A549 treated with AZD2906 at 1 μM for 4 hours (cell line): ENCODE measurements at places on chromosomes 2 and 18. TPM values are rescaled to one million over a fixed set of nuclear protein-coding genes. Genes with fewer than 3 reads are reported as not detected.

The TEX51 gene
- total RNA-seq, result not detected in 5 replicates

The ACADL gene
- total RNA-seq, result 0.03 to 0.09 TPM (median 0.07 TPM) in 4 of 5 replicates, not detected in the other

The PARD6G gene
- 1.4 to 3.5 TPM (median 3.4 TPM) in 5 replicates for total RNA-seq

The SPC25 gene
- total RNA-seq, result 15.2 to 19.4 TPM (median 18.3 TPM) in 5 replicates

The MC5R gene
- total RNA-seq, result 0.03 to 0.06 TPM (median 0.05 TPM) in 3 of 5 replicates, not detected in the others

The IL1R2 gene
- total RNA-seq, result 0.53 to 1.5 TPM (median 1.2 TPM) in 5 replicates

The GORASP2 gene
- total RNA-seq, result 82.2 to 120 TPM (median 87.7 TPM) in 5 replicates

The LINC00305 gene
- total RNA-seq, result not detected in 5 replicates

The HOXD1 gene
- 0.08 to 0.27 TPM (median 0.26 TPM) in 5 replicates for total RNA-seq

The KCNG2 gene
- total RNA-seq, result 0.06 TPM in 2 of 5 replicates, not detected in the others

The SLC4A3 gene
- 2.0 to 3.8 TPM (median 2.9 TPM) in 5 replicates for total RNA-seq

The HS6ST1 gene
- 11.1 to 13.8 TPM (median 12.4 TPM) in 5 replicates for total RNA-seq

The UGGT1 gene
- 16.4 to 22.1 TPM (median 18.1 TPM) in 5 replicates for total RNA-seq

The OTOF gene
- 0.11 to 0.26 TPM (median 0.13 TPM) in 5 replicates for total RNA-seq

The LPIN1 gene
- total RNA-seq, result 9.6 to 10.7 TPM (median 9.8 TPM) in 5 replicates

The ICOS gene
- total RNA-seq, result not detected in 5 replicates

The C2orf78 gene
- total RNA-seq, result not detected in 5 replicates

The CNDP1 gene
- total RNA-seq, result 0.08 TPM in 1 of 5 replicates, not detected in the others

The MFSD2B gene
- total RNA-seq, result 0.42 to 0.79 TPM (median 0.56 TPM) in 5 replicates

The TUBB8B gene
- total RNA-seq, result not detected in 5 replicates

The TDRD15 gene
- total RNA-seq, result not detected in 5 replicates

The ARHGEF33 gene
- total RNA-seq, result 0.02 to 0.16 TPM (median 0.03 TPM) in 3 of 5 replicates, not detected in the others
